ENCODE measurements at places on chromosomes 2 and 18.

GRCh38 chr2:98441706-98442450 is 2.8 kb upstream of the INPP4A start:
- no peak overlapping the region for H3K4me3 ChIP-seq
- H3K27me3 ChIP-seq = no peaks in the 10 kb centered on the region
- no peak overlapping the region for H3K27ac ChIP-seq
- H3K36me3 ChIP-seq = no peaks in the 10 kb centered on the region
- no peak for DNase-seq

GRCh38 chr2:48109491-48110204 is 203.3 kb upstream of the FBXO11 start:
- DNase-seq = no peak
- no peaks in the 10 kb centered on the region for H3K27me3 ChIP-seq
- H3K27ac ChIP-seq = no peak overlapping the region
- peaks cover 3% of the 10 kb centered on the region for H3K4me1 ChIP-seq

GRCh38 chr2:60554646-60555065 is 1.2 kb upstream of the BCL11A start:
- no peak for DNase-seq
- H3K27ac ChIP-seq = peak overlapping the region; percentile 34

GRCh38 chr2:196335221-196335634 is 163.8 kb upstream of the STK17B start:
- no peak overlapping the region for H3K27ac ChIP-seq
- H3K4me1 ChIP-seq = no peaks in the 10 kb centered on the region
- no peaks in the 10 kb centered on the region for H3K36me3 ChIP-seq
- no peak for DNase-seq
- H3K4me3 ChIP-seq = no peak overlapping the region
- no peaks in the 10 kb centered on the region for H3K27me3 ChIP-seq

- H3K27me3 ChIP-seq = no peaks in the 10 kb centered on the region
- no peak overlapping the region for H3K27ac ChIP-seq
- H3K4me3 ChIP-seq = no peak overlapping the region
- H3K36me3 ChIP-seq = no peaks in the 10 kb centered on the region
Observed at GRCh38 chr2:96233436-96233835, 24.8 kb upstream of the STARD7 start.

GRCh38 chr2:98324181-98324580 is 22.1 kb upstream of the CNGA3 start:
- DNase-seq = no peak
- H3K4me1 ChIP-seq = no peaks in the 10 kb centered on the region
- no peak overlapping the region for H3K4me3 ChIP-seq
- no peaks in the 10 kb centered on the region for H3K36me3 ChIP-seq
- H3K27ac ChIP-seq = no peak overlapping the region

DNA sequence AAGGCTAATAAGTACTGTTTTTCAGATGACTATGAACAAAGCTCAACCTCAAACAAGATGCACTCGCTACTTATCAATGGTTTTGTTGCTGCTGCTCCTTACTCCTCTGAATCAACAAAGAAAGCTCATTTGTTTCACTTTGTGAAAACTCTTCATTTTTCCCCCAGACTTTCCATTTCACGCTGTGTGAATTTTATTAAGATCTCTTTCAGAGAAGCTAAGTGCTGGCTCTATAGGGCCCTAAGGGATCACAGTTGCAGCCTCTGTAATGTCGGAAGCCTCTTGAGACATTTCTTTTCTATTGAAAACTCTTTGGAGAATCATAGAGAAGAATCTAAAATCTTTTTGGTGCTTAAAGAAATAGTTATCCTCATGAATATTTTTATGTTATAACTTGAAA is 209.8 kb downstream of the CD226 start:
- no peaks in the 10 kb centered on the region for H3K4me1 ChIP-seq
- no peak for DNase-seq
- no peaks in the 10 kb centered on the region for H3K27me3 ChIP-seq
- no peak overlapping the region for H3K27ac ChIP-seq
- H3K36me3 ChIP-seq = no peaks in the 10 kb centered on the region

DNA sequence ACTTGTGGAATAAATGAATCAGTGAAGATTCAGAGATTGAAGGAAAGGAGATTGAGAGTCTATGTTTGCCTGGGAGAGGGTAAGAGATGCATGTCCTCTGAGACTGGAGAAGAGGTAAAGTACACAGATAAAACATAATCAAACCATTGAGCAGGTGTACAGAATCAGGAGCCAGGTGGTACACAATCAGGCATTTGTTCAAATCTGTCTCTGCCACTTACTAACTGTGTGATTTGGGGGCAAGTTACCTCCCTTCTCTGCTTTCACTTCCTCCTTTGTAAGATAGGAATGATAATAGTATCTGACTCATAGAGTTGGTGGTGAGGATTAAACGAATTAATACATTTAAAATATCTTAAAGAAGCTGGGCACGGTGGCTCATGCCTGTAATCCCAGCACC is 94.0 kb downstream of the CDK15 start:
- no peak overlapping the region for H3K27ac ChIP-seq
- H3K4me1 ChIP-seq = no peaks in the 10 kb centered on the region
- DNase-seq = no peak
- H3K27me3 ChIP-seq = peaks cover 4% of the 10 kb centered on the region
- H3K4me3 ChIP-seq = no peak overlapping the region

DNA sequence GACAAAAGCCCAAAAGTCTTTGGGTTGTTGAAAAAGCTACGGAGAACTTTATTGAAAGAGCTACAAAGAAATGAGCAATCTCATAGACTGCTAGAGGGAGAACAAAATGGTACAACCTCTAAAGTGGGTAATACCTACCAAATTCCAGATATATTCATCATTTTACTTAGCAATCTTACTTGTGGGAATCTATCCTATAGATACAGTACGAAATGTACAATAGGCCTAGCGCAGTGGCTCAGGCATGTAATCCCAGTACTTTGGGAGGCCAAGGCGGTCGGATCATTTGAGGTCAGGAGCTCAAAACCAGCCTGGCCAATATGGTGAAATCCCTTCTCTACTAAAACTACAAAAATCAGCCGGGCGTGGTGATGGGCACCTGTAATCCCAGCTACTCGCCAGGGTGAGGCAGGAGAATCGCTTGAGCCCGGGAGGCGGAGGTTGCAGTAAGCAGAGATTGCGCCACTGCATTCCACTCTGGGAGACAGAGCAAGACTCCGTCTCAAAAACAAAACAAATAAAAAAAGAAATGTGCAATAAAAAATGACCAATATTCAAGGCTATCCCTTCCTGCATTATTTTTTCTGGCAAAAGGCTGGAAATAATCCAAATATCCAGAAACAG is 10.1 kb downstream of the EXOC6B start:
- no peak overlapping the region for H3K27ac ChIP-seq
- no peak for DNase-seq
- H3K4me3 ChIP-seq = no peak overlapping the region

DNA sequence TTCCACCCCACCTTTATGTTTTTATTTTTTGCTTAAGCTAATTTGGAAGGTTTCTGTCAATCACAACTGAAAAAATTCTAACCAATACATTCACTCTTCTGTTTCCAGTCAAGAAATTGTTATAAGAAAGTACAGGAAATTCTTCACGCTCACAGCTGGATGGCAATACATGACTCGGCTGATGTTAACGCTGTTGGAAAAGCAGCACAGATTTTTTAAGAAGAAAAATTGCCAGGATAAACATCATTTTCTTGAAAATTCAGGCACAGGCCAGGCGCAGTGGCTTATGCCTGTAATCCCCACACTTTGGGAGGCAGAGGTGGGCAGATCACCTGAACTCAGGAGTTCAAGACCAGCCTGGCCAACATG is 46.1 kb downstream of the STPG4 start:
- no peak overlapping the region for H3K27ac ChIP-seq
- no peaks in the 10 kb centered on the region for H3K36me3 ChIP-seq
- H3K27me3 ChIP-seq = no peaks in the 10 kb centered on the region
- H3K4me3 ChIP-seq = no peak overlapping the region
- no peak for DNase-seq

GRCh38 chr2:214226061-214226460 is 184.8 kb upstream of the VWC2L start:
- no peaks in the 10 kb centered on the region for H3K36me3 ChIP-seq
- H3K27ac ChIP-seq = no peak overlapping the region

DNA sequence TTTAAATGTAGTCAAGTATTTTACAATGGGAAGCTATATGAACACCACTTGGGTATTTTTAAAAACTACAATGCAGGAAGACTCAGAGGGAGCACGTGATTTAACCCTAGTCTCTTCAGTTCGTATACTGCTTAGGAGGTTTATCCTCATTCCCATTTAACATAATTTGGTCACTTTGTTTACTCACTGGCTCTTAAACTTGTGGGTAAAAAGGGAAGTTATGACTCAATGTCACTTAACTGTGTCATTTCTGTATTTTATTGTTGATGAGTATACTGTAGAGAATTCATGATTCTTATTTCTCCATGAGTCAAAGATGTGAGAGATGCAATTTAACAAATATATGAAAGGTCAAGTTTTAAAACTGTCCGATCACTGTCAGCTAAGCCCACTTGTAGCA is 48.2 kb downstream of the SLC66A3 start:
- no peak overlapping the region for H3K4me3 ChIP-seq
- no peak overlapping the region for H3K27ac ChIP-seq
- no peak for DNase-seq
- peaks cover 4% of the 10 kb centered on the region for H3K36me3 ChIP-seq
- no peaks in the 10 kb centered on the region for H3K4me1 ChIP-seq

GRCh38 chr2:34785206-34785785 is 1186.2 kb upstream of the FAM98A start:
- H3K27ac ChIP-seq = no peak overlapping the region
- H3K27me3 ChIP-seq = no peaks in the 10 kb centered on the region
- H3K4me1 ChIP-seq = no peaks in the 10 kb centered on the region

DNA sequence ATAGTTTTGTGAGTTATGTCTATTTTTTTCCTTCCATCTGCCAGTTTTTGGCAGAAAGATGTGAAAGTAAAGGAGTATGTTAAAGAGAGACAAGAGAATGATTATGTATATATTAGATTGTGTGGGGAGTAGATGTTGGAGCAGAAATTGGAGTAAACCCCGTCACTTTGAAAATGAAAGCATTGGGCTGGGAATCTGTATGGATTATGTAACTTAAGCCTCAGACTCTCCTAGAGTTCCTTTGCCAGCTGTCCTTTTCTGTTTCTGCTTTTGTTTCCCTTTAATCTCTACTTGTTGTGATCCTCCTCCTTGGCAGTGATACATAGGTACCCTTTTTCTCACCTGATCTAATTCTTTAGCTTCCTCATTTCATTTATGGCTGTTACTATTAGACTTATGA is 19.2 kb downstream of the CCDC138 start:
- no peaks in the 10 kb centered on the region for H3K4me1 ChIP-seq
- peaks cover 5% of the 10 kb centered on the region for H3K36me3 ChIP-seq
- no peaks in the 10 kb centered on the region for H3K27me3 ChIP-seq
- no peak overlapping the region for H3K27ac ChIP-seq
- H3K4me3 ChIP-seq = no peak overlapping the region

DNA sequence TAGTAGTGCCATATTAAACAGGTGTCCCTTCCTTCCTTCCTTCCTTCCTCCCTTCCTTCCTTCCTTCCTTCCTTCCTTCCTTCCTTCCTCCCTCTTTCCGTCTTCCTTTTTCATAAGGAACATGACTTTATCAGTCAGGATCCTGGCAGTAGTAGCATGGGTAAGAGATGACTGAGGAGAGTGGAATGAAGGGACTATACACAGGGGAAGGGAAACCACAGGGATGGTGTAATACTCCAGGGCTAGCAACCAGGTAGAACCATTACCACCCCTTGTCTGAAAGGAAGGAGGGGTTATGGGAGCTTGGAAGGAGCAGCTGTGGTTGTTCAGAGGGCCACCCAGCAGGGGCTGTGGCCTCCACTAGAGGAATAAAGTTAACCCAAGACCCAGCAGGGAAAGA is 23.2 kb upstream of the KDM3A start:
- no peak for DNase-seq
- H3K27me3 ChIP-seq = peaks cover 4% of the 10 kb centered on the region
- H3K4me1 ChIP-seq = no peaks in the 10 kb centered on the region

DNA sequence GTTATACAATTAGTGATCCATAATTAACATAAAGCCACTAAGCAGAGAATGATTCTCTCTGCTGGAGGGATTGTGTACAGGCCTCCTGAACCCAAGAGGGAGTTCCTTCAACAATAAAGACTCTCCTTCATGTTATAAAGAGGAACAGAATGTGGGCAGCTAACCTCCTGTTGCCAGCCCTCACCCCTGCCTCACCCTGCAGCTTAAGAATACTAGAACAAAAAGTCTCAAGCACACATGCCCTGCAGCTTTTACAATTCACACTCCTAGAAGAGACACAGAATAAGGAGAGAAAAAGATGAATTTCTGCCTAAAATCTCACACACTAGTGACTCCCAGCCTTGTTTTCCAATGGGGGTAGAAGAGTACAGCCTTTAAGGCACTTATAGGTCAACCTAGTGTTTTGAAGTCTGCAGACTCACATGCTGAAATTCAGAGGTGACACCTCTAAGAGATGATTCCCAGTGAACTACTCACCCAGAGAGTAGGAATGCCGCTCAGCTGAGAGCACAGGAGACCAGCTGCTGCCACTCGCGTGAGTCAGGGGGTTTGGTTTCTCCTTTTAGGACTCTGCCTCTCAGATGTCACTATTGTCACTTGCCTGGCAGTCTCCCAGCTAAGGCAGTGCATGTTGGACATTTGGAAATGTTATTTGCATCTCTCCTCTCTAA is 32.5 kb upstream of the IL1RL1 start:
- H3K4me1 ChIP-seq = no peaks in the 10 kb centered on the region
- H3K27me3 ChIP-seq = no peaks in the 10 kb centered on the region
- H3K36me3 ChIP-seq = no peaks in the 10 kb centered on the region
- no peak overlapping the region for H3K27ac ChIP-seq
- no peak for DNase-seq
- no peak overlapping the region for H3K4me3 ChIP-seq

- H3K4me1 ChIP-seq = no peaks in the 10 kb centered on the region
- H3K27ac ChIP-seq = no peak overlapping the region
- no peaks in the 10 kb centered on the region for H3K36me3 ChIP-seq
- DNase-seq = no peak
- H3K27me3 ChIP-seq = no peaks in the 10 kb centered on the region
- no peak overlapping the region for H3K4me3 ChIP-seq
Observed at GRCh38 chr2:227623226-227623625, 5.9 kb downstream of the SCYGR4 start.

DNA sequence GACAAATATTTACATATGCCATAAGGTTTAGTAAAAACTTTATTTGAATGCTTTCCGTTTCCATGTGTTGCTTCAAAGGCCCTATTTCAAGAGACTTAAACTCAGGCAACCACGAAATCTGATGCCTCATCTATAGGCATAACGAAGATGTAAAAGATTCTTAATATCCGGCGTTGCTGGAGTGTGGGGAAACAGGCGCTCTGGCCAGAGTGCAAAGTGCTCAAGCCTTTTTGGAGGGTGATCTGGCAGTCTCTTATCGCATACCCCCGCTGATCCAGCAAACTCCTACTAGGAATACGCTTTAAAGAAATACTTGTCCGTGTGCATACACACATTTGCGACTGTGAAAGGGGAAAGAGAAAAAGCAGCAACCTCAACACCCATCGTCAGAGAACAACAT is 108.8 kb downstream of the NOL10 start:
- H3K4me3 ChIP-seq = no peak overlapping the region
- no peak for DNase-seq
- no peaks in the 10 kb centered on the region for H3K27me3 ChIP-seq
- H3K4me1 ChIP-seq = no peaks in the 10 kb centered on the region
- H3K27ac ChIP-seq = no peak overlapping the region
- peaks cover 38% of the 10 kb centered on the region for H3K36me3 ChIP-seq

Data from naive thymus-derived CD4-positive, alpha-beta T cell (primary cell).